Stimulated activated CD4-positive, alpha-beta T cell treated with anti-CD3 and anti-CD28 coated beads, Interleukin-1b, Interleukin-23, amount 100 ng/mL, for 24 hours (primary cell): ENCODE measurements at places on chromosomes 1 and 21.

GRCh38 chr1:111738436-111739193, 580 bp downstream of the INKA2 start:
- DNase-seq, result no peak

GRCh38 chr1:161082996-161083747, 6.2 kb downstream of the NECTIN4 start:
- no peak for DNase-seq

DNA sequence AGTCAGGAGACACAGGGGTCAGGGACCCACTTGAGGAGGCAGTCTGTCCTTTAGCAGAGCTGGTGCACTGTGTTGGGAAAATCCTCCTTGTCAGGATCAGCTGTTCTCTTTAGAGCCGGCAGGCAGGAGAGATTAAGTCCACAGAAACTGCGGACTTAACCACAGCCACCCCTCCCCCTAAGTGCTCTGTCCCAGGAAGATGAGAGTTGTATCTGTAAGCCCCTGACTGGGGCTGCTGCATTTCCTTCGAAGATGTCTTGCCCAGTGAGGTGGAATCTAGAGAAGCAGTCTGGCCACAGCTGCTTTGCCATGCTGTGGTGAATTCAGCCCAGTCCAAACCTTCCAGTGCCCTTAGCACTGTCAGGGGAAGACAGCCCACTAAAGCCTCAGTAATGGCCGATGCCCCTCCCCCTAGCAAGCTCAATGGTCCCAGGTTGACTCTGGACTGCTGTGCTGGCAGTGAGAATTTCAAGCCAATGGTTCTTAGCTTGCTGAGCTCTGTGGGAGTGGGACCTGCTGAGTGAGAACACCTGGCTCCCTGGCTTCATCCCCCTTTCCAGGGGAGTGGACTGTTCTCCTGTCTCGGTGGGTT, 172.8 kb downstream of the ST6GALNAC3 start:
- DNase-seq, result no peak

DNA sequence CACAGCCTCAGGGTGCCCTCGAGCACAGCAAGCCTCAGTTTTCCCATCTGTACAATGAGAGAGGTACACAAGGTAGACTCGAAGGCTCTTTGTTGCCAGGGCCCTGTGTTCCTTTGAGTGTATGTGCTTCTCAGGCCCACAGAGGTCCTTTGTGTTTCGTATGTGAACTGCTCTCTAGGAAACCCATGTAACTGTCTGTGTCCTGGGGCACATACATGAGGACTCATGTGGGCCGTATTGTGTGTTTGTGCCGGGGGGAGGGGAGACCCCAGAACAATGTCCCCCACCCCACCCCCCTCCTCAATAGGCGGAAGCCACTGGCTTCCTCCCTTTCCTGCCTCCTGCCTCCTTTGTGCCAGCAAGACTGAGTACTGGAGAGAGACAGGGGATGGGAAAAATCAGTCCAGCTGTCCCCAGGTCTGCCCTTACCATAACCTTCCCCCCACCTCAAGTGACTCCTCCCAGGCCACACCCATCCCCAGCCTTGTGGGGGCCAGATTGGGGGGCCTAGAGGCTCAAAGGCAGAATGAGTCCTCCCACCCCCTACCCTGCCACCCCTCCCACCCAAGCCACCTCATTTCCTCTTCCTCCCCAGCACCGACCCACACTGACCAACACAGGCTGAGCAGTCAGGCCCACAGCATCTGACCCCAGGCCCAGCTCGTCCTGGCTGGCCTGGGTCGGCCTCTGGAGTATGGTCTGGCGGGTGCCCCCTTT, at the start of gene TIE1:
Gene TIE1, plus strand, starts transcription at position 605 of the 717 bp plus-strand sequence. Its CDS starts 90 bp downstream, at position 695.
- DNase-seq, result no peak

DNA sequence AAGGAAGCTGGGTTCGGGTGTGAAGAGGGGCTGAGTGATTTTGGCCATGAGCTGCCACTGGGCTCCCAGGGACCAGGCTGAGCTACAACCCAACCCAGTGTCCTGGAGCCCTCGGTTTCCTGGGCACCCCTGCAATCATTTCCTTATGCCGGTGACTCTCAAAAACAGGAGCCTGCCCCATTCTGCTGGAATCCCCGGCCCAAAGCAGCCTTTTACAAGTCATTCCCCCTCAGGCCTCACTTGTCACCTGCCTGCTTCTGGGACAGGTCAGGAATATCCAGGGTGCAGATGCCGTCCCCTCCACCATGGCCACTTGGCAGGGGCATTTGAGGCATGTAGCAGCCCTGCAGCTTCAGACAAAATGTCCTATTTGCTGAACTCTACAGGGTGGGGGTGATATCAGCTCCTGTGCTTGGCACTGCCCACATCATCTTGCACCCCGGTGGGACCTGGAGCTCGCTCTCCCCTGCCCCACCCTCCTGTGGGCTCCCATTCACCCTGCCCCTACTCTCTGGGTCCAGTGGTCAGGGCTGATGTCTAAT, 30.0 kb downstream of the CDK18 start:
- DNase-seq, result no peak

- DNase-seq, result no peak
Measured at GRCh38 chr1:64378826-64379225, 91.1 kb upstream of the CACHD1 start.

- DNase-seq, result no peak
Measured at GRCh38 chr1:72670902-72671301, 388.6 kb upstream of the NEGR1 start.

- no peak for DNase-seq
Measured at GRCh38 chr1:207672522-207673130, 27.7 kb downstream of the CR1L start.

DNA sequence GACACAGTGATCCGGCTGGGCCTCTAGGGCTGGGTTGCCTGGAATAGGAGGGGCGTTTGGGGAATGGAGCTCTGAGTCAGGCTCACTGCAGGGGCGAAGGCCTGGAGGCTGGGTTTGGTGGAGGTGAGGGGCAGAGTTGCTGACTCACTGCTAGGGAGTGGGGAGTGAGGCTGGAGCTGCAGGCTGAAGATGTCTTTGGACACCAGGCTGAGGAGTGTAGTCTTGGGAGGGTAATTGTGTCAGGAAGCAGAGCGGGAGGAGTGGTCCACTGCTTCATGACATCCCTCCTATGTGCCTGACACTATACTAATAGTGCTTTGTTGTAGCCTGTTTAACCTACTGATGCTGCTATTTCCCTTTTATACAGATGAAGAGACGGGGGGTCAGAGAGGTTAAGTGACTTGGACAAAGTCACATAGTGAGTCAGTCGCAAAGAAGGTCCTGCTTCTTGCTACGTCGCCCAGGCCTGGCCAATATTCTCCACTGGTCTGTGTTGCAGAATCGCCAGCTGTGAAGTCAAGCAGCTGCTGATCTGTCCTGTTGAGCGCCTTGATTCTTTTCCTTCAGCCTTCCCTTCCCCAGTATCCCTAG, 13.6 kb downstream of the ACTL8 start:
- DNase-seq, result no peak

- DNase-seq, result no peak
Measured at GRCh38 chr1:51878308-51878615, 265 bp downstream of the NRDC start.

GRCh38 chr1:93566227-93566626, 115.4 kb downstream of the BCAR3 start:
- no peak for DNase-seq

- no peak for DNase-seq
Measured at GRCh38 chr1:105083611-105084010, 1333.9 kb downstream of the AMY1C start.

DNA sequence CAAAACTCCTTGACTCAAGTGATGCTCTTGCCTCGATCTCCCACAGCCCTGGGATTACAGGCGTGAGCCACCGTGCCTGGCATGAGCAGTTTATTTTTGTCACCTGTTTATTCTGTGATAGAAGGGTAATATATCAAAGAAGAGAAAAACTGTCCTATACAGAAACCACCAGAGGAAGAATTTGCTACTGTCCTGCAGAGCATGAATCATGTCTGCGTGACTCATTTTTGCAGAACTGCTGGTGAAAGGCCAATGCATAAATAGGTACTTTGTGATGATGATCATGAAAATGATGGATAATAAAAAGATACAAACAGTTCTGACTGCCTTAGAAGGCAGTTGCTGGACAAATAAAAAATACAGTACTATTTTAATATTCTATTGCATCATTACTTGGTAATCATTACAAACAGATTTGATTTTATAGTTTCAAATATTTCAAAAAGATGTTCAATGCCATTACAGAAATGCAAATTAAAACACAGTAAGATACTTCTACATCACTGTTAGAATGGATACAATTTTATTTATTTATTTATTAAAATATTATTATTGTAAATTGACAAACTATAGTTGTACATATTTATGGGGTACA, 26.5 kb downstream of the RIPPLY3 start:
- DNase-seq, result no peak

- no peak for DNase-seq
Measured at GRCh38 chr1:204569478-204569877, 53.3 kb downstream of the MDM4 start.

DNA sequence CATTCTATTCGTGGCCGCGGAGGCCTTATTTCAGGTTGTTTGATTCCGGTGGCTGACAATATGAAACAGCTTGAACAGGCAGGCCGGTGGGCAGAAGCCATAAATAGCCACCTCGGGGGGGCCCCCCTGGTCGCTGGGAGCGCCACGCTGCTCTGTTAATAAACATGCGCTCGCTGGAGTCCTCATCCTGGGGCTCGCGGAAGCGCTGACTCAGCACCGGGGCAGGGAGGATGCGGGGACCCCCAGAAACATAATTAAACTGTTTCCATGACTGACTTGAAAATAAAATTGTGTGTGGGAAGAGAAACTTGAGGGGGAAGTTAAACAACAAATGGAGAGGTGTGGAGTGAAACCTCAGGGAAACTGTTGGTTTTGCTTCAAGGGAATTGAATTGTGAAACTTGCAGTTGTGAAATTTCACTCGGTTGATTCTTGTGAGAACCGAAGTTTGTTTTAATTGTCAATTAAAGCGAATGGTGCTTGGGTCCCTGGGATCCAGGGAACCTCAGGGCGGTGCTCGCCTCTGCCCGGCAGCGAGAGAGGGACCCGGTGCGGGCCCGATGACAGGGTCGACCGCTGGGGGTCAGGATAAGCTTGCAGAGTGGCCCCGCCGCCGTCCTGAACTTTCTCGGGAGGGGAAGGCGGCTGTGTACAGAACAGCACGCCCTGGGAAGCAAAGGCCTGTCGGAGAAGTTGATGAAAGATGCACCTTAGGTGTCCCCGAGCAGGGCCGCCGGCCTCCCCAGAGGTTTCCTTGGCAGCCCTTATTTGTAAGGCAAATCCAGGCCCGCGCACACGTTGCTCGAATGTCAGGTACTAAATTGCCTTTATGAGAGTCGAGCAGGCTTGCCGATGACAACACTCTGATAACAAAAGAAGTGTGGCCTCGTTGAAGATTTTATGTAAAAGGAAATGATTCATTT, 176.9 kb upstream of the LMO4 start:
- no peak for DNase-seq

GRCh38 chr1:225342695-225343094, 85.1 kb downstream of the LBR start:
- no peak for DNase-seq

GRCh38 chr1:179016706-179017382, 8.8 kb upstream of the FAM20B start:
- DNase-seq, result no peak

GRCh38 chr1:212915245-212916091, 34.9 kb upstream of the VASH2 start:
- no peak for DNase-seq
